Naive thymus-derived CD4-positive, alpha-beta T cell (primary cell): ENCODE measurements at places on chromosomes 7 and 10.

DNA sequence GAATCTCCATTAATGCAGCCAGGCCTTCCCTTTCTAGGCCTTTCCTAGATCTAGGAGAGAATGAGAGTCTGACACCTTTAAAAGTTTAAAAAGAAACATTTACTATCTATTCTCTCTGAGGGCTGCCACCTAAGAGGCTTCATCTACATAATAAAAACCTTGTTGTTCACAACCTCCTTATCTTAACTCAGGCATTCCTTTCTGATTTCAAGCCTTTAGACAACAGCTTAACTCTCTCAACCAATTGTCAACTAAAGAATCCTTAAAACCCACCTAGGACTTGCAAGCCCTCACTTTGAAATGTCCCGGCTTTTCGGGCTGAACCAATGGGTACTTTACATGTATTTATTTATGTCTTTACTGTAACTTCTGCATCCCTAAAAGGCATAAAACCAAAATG is 64.3 kb upstream of the RET start:
- DNase-seq = no peak

GRCh38 chr7:72309476-72309875 is 102.7 kb downstream of the CALN1 start:
- no peak for DNase-seq

DNA sequence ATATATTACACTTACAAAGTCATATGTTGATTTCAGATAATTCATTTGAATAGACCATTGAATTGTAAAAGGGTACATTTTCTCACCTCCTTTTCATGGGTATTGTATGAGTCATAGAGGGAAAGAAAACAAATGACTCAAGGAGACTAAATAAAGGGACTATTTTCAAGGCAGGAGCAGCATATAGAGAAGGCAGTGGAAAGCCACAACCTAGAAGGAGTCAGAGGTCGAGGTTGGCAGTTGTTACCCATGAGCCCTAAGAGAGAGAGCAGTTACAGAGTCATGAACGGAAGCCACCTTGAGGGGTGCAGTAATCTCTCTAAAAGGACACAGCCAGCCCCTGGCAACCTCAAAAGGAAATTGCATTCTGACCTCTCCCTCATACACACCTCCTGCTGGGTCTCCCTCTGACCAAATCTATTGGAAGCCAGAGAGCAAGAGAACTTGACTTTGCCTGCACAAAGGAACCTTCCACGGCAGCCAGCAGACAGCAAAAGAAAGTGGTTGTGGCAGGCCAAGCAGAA is 137.9 kb downstream of the GRM8 start:
- DNase-seq = no peak

- DNase-seq = no peak
Measured at GRCh38 chr10:110505130-110505770, 7.5 kb downstream of the DUSP5 start.

DNA sequence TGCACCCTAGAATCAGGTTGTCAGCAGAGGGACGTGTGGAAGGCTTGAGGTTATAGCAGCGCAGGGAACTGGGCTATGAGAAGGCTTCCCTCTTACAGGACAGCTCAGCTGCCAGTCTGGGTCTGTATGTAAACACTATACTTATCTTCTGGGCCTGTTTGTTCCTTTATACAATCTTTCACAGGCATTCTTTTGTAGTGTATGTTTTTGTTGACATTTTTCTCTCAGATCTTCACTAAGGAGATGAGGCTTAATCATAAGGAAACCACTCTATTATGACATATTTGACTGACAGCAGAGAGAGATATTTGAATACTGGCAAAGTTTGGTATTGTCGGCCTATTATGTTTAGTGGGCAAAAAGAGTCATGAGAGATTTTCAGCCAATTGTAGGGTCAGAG is 929 bp downstream of the GBF1 start:
- no peak for DNase-seq

DNA sequence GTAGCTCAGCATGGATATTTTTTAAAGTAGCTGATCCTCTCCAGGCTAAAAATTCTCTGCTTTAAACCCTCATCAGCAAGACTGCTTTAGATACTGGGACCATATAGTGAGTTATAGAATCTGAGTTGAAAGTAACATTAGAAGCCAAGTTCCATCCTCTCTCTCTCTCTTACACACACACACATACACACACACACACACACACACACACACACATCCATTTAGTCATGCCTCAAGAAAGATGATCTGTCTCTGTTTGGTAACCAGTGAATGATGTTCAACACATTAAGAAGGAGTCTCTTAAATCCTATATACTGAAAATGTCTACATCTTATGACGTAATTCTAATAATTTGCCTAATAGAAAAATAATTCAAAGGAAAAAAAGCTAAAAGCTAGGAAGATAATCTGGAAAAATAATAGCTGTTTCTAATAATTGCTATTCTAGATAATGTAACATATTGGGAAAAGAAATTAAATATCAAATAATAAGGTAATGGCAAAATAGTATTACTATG is 16.9 kb upstream of the ATP6V0A4 start:
- DNase-seq = no peak

- DNase-seq = no peak
Measured at GRCh38 chr7:24939416-24939815, 40.6 kb downstream of the OSBPL3 start.

GRCh38 chr10:100349672-100350071 is 2.6 kb downstream of the SCD start:
- no peak for DNase-seq

GRCh38 chr10:61097026-61097425 is 153.0 kb upstream of the RHOBTB1 start:
- DNase-seq = no peak

DNA sequence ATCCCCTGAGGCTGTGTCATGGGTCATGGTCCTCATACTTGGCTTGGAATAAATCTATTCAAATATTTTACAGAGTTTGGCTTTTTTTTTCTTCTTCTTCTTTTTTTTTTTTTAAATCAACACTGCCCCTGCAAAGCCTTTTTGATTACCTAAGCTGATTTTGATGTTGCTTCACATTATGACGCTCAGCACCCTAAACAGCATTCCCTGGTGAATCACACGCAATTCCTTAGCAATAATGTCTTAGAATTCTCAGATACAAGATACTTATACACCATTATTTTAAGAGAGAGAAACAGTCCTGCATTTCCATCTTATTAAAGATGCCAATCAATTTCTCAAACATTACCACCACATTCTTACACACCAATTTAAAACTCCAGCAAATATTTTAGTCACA is 323.7 kb upstream of the IGFBP3 start:
- DNase-seq = no peak

DNA sequence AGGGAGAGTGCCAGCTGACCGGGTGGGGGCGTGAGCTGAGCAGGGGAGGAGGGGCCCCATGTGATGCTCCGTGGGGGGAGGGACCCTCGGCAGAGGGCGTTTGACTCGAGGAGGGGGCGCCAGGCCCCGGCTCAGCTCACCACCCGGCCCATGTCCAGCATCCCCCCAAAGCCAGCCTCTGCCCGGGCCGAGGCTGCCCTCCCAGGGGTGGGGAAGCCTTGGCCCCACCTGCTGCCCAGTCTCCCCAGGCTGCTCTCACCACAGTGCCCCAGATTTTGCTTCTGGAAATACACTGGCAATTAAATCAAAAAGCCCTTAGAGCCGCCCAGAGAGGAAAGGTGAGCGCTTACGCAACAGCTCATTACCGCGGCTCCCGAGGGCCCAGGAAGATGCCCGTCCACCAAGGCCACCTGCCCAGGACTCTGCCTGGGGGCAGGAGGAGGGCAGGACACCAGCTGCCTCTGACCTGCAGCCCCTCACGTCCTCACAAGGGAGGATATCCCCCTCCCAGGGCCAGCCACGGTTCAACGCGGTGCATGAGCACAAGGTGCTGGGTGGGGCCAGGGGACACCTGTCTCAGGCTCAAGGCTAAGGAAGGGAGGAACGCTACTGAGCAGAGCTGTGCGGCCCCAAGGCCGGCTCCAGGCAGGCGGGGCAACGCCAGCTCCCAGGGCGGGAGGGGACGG is 70.0 kb upstream of the INPP5A start:
- no peak for DNase-seq

DNA sequence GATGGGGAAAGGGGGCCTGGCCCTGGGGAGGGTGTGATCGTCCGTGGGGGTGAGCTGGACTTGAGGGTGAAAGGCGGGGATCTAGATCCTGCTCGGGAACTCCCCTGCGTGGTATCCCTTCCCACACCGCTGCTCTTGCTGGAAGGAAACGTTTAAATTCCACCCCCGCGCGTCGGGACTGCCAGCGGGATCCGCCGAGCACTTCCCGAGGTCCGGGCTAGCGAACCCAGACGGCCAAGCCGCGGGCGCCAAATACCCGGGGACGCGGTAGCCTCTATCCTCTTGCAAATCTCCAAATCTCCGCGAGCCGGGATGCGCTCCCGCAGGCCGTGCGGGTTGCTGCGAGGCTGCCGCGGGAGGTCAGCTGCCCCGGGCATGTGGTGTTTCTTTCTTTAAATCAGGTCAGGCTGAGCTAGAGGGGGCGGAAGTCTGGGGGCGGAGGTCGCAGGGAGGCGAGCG is 904 bp downstream of the NPTX2 start:
- no peak for DNase-seq

DNA sequence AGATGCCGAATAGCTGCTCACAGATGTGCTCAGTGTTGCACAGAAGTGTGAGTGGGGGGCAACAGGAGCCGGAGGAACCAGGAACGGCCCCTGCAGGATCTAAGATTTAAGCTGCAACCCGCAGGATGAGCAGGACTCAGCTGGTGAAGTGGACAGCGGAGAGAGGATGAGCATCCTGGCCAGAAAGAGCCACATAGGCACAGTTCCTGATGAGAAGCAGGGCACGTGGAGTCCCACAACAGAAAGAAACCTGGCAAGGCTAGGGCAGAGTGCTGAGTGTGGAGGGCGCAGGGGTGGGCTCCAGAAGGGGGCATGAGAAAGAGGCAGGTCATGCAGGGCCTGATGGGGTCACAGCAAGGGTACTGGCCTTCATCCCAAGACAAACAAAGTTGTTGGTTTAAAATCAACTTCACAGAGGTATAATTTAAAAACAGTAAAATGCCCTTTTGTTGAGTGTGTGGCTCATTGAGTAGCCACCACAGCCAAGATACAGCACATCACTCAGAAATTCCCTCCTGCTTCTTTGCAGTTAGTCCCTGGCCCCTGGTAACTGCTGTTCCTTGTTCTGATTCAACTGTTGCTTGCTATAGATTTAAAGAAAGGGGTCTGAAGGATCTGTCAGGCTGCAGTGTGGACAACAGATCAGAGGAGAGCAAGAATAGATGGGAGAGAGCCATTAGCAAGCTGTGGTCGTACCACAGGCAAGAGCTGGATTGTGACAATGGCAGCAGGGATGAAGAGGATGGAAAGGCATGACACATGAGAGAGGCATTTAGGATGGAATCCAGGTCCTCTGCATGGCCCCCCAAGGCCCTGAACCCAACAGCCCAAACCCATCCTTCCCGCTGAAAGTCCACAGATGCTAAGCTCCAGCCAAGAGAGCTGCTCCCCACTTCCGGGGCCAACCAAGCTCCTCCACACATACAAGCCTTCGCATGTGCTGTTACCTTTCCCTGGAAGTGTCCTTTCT is 53.1 kb upstream of the OSBPL3 start:
- DNase-seq = no peak

DNA sequence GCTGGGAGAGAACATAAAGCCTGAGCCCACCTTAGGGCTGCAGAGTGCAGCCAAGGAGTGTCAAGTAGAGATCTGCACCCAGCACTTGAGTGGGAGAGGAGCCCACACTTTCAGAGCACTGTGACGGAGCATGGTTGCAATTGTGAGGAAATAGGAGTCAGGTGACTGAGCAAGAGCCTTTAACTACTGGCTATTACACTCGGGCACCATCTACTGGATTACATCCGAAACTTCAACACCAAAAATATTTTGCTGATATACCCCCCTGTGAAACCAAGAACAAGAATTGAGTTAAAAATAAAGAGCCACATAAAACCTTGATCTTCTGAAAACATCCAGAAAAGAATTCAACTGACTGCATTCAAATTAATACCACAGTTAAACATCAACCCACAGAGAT is 657.9 kb downstream of the NXPH1 start:
- DNase-seq = no peak

DNA sequence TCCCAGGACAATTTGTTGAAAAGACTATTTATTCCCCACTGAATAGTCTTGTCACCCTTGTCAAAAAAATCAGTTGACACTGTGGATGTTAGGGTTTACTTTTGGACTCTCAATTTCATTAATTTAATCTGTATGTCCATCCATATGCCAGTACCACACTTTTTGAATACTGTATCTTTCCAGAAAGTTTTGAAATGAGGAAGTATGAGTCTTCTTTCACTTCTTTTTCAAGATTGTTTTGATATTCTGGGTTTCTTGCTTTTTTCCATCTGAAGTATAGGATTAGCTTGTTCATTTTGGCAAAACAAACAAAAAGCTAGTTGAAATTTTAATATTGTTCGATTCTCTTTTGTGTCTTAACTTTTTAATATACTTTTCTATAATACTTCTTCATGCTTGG is 21.7 kb downstream of the KLHDC10 start:
- DNase-seq = no peak

GRCh38 chr7:6128205-6128604 is 97.0 kb downstream of the ANKRD61 start:
- no peak for DNase-seq

GRCh38 chr10:27792216-27792615 is 46.6 kb upstream of the MKX start:
- DNase-seq = no peak

- no peak for DNase-seq
Measured at GRCh38 chr10:49010865-49011264, 71.2 kb upstream of the LRRC18 start.

DNA sequence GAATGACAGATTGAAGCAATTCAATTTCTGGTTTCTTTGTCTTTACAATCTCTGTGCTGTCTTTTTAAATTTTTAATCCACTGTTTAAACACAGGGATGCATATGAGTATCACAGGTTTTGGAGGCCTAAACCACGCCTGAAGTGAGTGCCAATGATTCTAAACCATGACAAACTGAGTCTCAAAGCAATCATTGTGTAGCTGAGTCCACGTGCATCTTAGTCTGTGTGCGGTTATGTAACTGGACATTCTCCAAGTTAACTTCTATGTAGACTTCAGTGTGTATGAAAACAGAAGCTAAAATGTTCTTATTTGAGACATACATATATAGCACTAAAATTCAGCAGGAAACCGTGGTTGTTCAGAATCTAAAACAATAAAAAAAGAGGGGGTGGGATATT is 79.3 kb upstream of the ST8SIA6 start:
- no peak for DNase-seq

- no peak for DNase-seq
Measured at GRCh38 chr10:3420527-3421469, 248.2 kb upstream of the PITRM1 start.

GRCh38 chr7:151690606-151691005 is 170.9 kb upstream of the RHEB start:
- DNase-seq = no peak

DNA sequence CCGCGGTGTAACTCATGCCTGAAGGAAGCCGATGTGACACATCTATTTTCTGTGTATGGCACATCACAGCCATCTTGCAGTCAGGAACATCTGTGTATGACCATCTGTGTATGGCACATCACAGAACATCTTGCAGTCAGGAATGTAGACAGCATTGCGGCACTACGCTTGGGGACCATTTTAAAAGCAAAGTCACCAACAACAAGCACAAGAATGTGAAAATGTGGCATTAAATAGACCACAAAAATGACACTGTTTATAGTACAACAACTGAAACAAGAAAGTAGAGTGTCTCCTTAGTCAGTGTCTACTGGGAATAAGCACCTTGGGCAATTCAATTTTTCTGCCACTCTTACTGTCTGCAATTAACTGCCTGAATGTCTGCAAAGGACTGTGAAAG is 124.4 kb downstream of the HGF start:
- DNase-seq = no peak

GRCh38 chr10:74738052-74738451 is 88.3 kb upstream of the KAT6B start:
- DNase-seq = no peak
